ENCODE measurements at places on chromosomes 2 and 18.

- H3K36me3 ChIP-seq = no peaks in the 10 kb centered on the region
- no peak overlapping the region for H3K4me3 ChIP-seq
- no peak overlapping the region for H3K27ac ChIP-seq
- H3K27me3 ChIP-seq = no peaks in the 10 kb centered on the region
These were observed 50.5 kb upstream of the MSTN start for GRCh38 chr2:190113000-190113399.

- no peaks in the 10 kb centered on the region for H3K4me1 ChIP-seq
- no peak for DNase-seq
- no peaks in the 10 kb centered on the region for H3K36me3 ChIP-seq
- no peak overlapping the region for H3K4me3 ChIP-seq
- peaks cover 16% of the 10 kb centered on the region for H3K27me3 ChIP-seq
These were observed 22.1 kb upstream of the LONRF2 start for GRCh38 chr2:100344433-100344832.

DNA sequence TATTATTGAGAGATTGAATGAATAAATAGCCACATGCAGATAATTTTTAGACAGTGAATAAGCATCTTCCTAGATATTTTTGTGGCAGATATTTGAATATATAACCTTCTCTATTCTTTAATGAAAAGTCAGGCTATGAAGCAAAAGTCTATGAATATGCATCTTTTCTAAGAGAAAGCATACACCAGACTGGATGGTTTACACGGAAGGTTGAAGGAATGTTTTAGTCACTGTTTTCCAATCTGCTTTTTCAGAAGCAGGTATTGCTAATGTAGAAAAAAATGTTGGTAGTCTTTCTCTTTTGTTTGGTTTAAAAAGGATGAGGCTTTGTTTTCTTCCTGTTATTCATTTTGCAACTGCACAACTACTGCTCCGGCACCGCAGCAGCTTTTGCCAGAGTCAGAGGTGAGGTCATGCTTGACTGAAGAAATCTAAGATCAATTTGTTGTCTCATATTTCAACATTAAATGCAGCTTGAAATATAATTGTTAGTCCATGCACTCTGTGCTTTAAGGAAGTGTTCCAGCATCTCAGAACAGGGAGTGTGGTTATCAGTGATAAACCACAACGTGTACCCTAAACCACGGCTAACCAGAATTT lies 1540.8 kb upstream of the PIK3C3 start:
- no peak overlapping the region for H3K4me3 ChIP-seq
- H3K36me3 ChIP-seq = no peaks in the 10 kb centered on the region
- H3K4me1 ChIP-seq = no peaks in the 10 kb centered on the region
- DNase-seq = no peak
- no peak overlapping the region for H3K27ac ChIP-seq

- H3K4me1 ChIP-seq = no peaks in the 10 kb centered on the region
- H3K36me3 ChIP-seq = no peaks in the 10 kb centered on the region
- DNase-seq = no peak
- no peak overlapping the region for H3K27ac ChIP-seq
- no peaks in the 10 kb centered on the region for H3K27me3 ChIP-seq
These were observed 481.4 kb upstream of the KLHL29 start for GRCh38 chr2:22903616-22904015.

GRCh38 chr2:119550346-119550745 lies 6.1 kb downstream of the CFAP221 start:
- H3K4me3 ChIP-seq = no peak overlapping the region
- H3K36me3 ChIP-seq = no peaks in the 10 kb centered on the region
- no peaks in the 10 kb centered on the region for H3K27me3 ChIP-seq
- DNase-seq = no peak
- H3K27ac ChIP-seq = no peak overlapping the region

DNA sequence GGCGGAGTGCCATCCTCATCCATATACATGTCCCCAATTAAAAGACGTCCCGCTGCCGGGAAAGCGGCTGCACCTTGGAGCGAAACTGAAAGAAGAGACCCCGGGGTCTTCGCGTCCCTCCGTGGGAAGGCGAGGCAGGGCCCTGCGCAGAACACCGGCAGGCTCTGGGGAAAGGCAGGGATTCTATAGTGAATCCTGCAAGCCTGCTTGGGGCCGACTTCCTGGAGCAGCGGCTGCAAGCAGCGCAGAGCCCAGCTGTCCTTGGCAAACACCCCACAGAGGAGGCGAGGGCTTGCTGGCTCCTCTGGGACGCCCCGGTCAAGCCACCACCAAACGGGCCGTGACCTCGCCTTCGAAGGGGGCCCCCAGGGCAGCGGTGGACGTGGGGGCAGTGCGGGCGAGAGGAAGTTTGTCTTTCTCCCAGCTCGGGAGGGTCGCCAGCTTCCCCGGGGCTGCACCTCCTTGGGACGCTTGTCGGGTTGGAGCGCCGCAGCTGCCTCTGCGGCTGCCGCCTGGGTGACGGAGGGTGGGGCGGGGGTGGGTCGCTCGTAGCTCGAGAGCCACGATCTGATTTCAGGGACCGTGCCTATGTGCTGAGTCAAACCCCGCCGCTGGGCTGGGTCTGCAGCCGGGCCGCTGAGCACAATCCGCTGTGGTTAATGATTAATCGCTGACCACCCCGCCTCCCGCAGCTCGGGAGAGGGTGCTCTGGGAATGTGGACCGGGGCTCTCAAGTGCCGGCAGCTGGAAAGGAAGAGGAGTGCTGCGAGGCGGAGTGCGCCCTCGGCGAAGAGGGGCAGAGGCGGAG lies 486 bp upstream of the GPR39 start:
- peak overlapping the region; percentile 68 for H3K4me3 ChIP-seq
- H3K36me3 ChIP-seq = no peaks in the 10 kb centered on the region
- DNase-seq = peak; percentile 81
- H3K4me1 ChIP-seq = peaks cover 17% of the 10 kb centered on the region
- no peaks in the 10 kb centered on the region for H3K27me3 ChIP-seq

GRCh38 chr2:160940271-160940670 lies 220.0 kb upstream of the TANK start:
- no peaks in the 10 kb centered on the region for H3K27me3 ChIP-seq
- H3K4me3 ChIP-seq = no peak overlapping the region
- H3K36me3 ChIP-seq = no peaks in the 10 kb centered on the region

- H3K27me3 ChIP-seq = no peaks in the 10 kb centered on the region
- H3K4me1 ChIP-seq = peaks cover 18% of the 10 kb centered on the region
- no peak overlapping the region for H3K27ac ChIP-seq
- no peaks in the 10 kb centered on the region for H3K36me3 ChIP-seq
- no peak for DNase-seq
These were observed 242.9 kb upstream of the ID2 start for GRCh38 chr2:8438996-8439395.

DNA sequence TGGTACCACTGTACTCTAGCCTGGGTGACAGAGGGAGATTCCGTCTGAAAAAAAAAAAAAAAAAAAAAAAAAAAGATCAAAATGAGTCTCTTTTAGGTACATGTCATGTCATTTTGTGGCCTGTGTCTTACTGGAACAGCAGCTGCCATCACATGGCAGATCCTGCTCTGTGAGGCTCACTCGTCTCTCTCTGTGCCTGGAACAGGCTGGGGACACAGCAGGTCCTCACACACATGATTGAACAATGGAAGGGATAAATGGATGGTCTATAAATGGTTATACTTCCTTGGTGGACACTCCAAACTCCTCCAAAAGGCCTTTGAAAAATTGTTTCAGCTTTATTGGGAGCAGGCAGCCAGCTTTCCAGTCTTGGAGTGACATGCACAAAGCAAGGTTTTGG lies 236.2 kb upstream of the COPS8 start:
- peaks cover 4% of the 10 kb centered on the region for H3K4me1 ChIP-seq
- H3K27me3 ChIP-seq = peaks cover 6% of the 10 kb centered on the region
- H3K36me3 ChIP-seq = no peaks in the 10 kb centered on the region
- no peak overlapping the region for H3K4me3 ChIP-seq
- no peak for DNase-seq

GRCh38 chr2:230665263-230665691 lies 47.4 kb upstream of the CAB39 start:
- H3K27ac ChIP-seq = no peak overlapping the region
- H3K27me3 ChIP-seq = no peaks in the 10 kb centered on the region
- peaks cover 30% of the 10 kb centered on the region for H3K4me1 ChIP-seq
- DNase-seq = no peak

DNA sequence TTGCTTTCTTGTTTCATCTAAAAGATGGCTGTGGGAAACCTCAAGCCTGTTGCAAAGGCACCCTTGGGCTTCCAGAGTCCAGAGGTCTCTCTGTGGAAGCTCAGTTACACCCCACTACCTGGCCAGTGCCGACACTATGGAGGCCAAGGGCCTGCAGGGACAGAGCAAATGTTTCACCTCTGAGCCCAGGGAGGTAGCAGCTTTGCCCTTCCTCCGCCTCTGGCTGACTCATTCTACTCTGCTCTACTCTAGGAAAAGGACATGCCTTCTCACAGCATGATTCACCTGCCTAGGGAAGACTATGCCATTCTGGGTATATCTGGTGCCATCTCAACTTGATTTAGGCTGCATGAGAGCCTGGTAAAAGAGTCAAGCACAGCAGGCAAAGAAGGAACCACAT lies 12.2 kb downstream of the MYOM1 start:
- H3K36me3 ChIP-seq = no peaks in the 10 kb centered on the region
- no peaks in the 10 kb centered on the region for H3K27me3 ChIP-seq
- no peak overlapping the region for H3K4me3 ChIP-seq
- no peaks in the 10 kb centered on the region for H3K4me1 ChIP-seq

- H3K4me1 ChIP-seq = no peaks in the 10 kb centered on the region
- no peak for DNase-seq
- no peaks in the 10 kb centered on the region for H3K36me3 ChIP-seq
- H3K27ac ChIP-seq = no peak overlapping the region
- H3K27me3 ChIP-seq = no peaks in the 10 kb centered on the region
- no peak overlapping the region for H3K4me3 ChIP-seq
These were observed 72.2 kb upstream of the BARD1 start for GRCh38 chr2:214881647-214882202.

DNA sequence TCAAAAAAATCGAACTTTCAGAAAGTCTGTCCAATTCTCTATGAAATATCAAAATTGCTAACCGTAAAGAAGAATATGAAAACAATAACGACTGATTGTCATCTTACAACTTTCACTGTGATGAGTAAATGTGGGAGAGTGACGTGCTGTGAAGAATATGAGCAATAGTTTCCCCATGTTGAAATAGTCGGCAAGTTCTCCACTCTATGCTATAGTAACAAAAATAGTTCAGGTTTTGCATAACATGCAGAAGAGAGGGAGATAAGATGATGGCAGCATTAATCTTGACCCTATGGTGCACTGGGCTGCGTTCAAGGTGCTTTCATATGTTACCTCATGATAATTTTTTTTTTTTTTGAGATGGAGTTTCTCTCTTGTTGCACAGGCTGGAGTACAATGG lies 196.8 kb upstream of the CYRIA start:
- H3K4me3 ChIP-seq = no peak overlapping the region
- H3K27me3 ChIP-seq = no peaks in the 10 kb centered on the region
- H3K27ac ChIP-seq = no peak overlapping the region
- no peaks in the 10 kb centered on the region for H3K36me3 ChIP-seq
- peaks cover 4% of the 10 kb centered on the region for H3K4me1 ChIP-seq

- H3K4me1 ChIP-seq = peaks cover 4% of the 10 kb centered on the region
- H3K36me3 ChIP-seq = no peaks in the 10 kb centered on the region
- DNase-seq = no peak
- no peak overlapping the region for H3K27ac ChIP-seq
- no peak overlapping the region for H3K4me3 ChIP-seq
- no peaks in the 10 kb centered on the region for H3K27me3 ChIP-seq
These were observed 138.3 kb upstream of the ETAA1 start for GRCh38 chr2:67258831-67259230.

- H3K27ac ChIP-seq = no peak overlapping the region
- DNase-seq = no peak
- no peaks in the 10 kb centered on the region for H3K27me3 ChIP-seq
- no peak overlapping the region for H3K4me3 ChIP-seq
- peaks cover 12% of the 10 kb centered on the region for H3K4me1 ChIP-seq
These were observed 36.0 kb upstream of the EVA1A start for GRCh38 chr2:75596784-75597183.

DNA sequence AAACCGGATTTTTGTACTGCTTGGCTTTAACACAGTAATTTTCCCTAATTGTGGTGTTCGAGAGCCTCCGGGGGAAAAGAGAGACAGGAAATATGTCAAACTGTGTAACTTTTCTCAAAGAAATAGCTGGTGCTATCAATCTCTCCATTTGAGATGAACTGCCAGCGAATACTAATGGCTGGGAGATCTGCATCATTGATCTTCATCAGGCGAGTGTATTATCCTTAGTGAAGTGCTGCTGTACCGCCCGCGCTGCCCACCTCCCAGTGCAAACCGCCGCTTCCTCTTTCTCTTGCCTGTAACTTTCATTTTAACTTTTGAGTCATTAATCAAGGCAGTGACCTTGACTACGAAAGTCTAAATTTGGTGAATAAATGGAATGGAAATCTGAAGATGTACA lies 246.1 kb upstream of the ST6GAL2 start:
- no peak for DNase-seq
- no peaks in the 10 kb centered on the region for H3K27me3 ChIP-seq
- H3K27ac ChIP-seq = no peak overlapping the region
- no peaks in the 10 kb centered on the region for H3K36me3 ChIP-seq

- H3K4me3 ChIP-seq = no peak overlapping the region
- DNase-seq = no peak
- peaks cover 21% of the 10 kb centered on the region for H3K36me3 ChIP-seq
- H3K27ac ChIP-seq = no peak overlapping the region
- H3K27me3 ChIP-seq = no peaks in the 10 kb centered on the region
These were observed 48.0 kb downstream of the BCL2L11 start for GRCh38 chr2:111168528-111169239.
